Effector memory CD4-positive, alpha-beta T cell (primary cell): ENCODE measurements at places on chromosomes 4 and X.

GRCh38 chr4:109495514-109495913 is 61.9 kb downstream of the SEC24B start:
- no peak overlapping the region for H3K4me3 ChIP-seq
- no peaks in the 10 kb centered on the region for H3K4me1 ChIP-seq
- DNase-seq = no peak

DNA sequence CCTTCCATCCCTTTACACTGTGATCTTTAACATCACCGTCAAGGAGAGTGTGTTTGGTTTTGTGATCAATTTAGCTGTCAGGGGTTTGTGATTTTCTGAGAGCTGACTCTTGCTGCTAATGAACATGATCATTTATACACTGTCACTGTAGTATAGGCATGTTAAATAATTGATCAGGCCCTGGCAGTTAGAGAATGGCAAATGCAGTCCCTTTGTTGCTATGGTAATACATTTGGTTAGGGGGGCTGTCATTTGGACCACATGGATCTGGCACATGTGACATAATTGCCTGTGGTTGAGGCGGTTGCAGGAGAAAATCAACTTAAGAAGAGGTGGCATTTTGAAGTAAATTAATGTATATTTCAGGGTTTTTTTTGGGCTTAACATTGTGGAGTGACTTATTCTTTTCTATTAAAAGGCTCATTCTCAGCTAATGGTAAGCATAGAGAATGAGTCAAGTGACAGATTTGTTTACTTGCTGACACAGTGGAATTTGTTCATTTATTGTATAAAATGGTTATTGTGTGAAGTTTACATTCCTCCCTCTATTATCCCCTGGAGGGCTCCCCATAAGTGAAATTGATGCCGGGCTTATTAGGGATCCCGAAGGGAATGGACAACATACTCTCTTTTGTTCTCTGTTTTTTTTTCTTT is 114.0 kb downstream of the FHIP1A start:
- H3K27me3 ChIP-seq = no peaks in the 10 kb centered on the region
- no peak overlapping the region for H3K4me3 ChIP-seq
- H3K4me1 ChIP-seq = no peaks in the 10 kb centered on the region
- DNase-seq = no peak
- H3K27ac ChIP-seq = no peak overlapping the region

GRCh38 chrX:120262859-120263708 is 12.5 kb downstream of the ZBTB33 start:
- no peak for DNase-seq
- H3K27ac ChIP-seq = no peak overlapping the region
- H3K36me3 ChIP-seq = no peaks in the 10 kb centered on the region
- H3K27me3 ChIP-seq = no peaks in the 10 kb centered on the region
- no peak overlapping the region for H3K4me3 ChIP-seq

DNA sequence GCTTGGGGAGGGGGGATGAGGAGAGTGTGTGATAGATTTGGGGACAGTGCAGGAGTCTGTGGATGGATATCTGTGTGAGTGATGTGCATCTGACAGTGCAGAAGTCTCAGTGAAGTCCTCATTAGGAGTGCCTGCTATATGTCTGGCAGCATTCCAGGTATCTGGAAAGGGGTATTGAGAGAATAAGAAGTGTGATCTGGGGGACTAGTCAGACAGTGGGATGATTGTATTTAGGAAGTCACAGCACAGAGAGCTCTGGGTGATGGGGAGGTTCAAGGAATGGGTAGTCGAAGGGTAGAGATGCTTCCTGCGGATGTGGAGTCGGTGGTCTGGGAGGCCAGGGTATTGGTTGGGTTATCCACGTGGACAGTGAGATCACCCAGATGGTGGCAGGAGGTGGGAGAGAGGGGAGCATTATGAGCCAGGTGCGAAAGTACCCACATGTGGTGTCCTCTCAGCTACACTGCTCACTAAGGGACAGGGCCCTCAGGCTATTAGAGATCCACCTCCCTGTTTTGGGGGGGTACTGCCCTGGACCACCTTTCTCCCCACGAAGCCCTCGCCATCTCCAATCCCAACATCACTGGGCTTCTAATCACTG is 9.8 kb downstream of the MAGED2 start:
- no peak for DNase-seq
- no peak overlapping the region for H3K4me3 ChIP-seq
- no peak overlapping the region for H3K27ac ChIP-seq
- H3K4me1 ChIP-seq = no peaks in the 10 kb centered on the region
- H3K27me3 ChIP-seq = no peaks in the 10 kb centered on the region

- no peaks in the 10 kb centered on the region for H3K27me3 ChIP-seq
- H3K27ac ChIP-seq = no peak overlapping the region
- DNase-seq = no peak
- no peak overlapping the region for H3K4me3 ChIP-seq
- H3K36me3 ChIP-seq = no peaks in the 10 kb centered on the region
- no peaks in the 10 kb centered on the region for H3K4me1 ChIP-seq
Observed at GRCh38 chr4:125572601-125573000, 257.8 kb downstream of the FAT4 start.

GRCh38 chr4:180840142-180840541 is 1403.1 kb upstream of the TENM3 start:
- H3K36me3 ChIP-seq = no peaks in the 10 kb centered on the region
- no peak overlapping the region for H3K4me3 ChIP-seq
- H3K4me1 ChIP-seq = no peaks in the 10 kb centered on the region
- no peak for DNase-seq
- H3K27ac ChIP-seq = no peak overlapping the region

DNA sequence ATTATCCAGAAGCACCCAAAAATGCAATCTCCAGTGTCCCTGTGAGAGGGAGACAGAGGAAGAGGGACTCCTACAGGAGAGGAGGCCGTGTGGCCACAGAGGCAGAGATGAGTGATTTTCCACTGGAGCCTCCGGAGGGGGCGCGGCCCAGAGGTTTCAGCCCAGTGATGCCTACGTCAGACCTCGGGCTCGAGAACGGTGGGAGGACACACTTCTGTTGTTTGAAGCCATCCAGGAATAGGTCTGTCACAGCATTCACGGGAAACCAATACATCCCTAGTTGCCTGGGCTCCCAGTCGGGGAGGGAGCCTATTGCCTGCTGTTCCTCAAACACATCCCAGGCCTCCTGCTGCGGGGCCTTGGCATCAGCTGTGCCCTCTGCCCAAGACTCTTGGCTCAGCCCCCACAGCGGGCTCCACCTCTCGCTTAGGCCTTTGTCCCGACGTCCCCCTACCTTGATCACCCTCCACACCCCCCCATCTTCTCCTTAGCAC is 39.2 kb upstream of the HMX1 start:
- no peak for DNase-seq
- H3K4me3 ChIP-seq = no peak overlapping the region
- H3K36me3 ChIP-seq = no peaks in the 10 kb centered on the region

DNA sequence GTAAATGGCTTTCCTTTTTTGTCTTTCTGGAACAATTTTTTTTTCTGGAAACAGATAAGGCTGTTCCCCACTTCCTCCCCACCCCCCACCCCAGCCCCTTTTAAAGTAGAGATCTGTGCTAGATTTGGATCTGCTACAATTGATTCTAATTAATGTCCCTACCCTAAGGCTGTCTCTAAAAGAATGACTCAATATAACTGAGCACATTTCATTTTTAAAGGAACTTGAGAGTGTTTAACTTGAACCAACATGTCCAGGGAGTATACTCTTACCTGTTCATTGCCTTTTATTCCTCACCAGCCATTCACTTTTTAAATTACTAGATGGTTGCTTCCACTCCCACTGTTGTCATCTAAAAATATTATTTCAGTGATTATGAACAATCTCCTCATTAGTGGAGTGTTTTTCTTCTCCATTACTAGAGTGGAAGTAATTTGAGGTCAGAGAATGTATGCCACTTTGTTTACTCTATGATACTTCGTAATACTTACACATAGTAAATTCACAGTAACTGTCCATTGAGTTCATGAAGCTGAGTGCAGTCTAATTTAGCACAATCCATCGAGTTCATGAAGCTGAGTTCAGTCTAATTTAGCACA is 14.1 kb upstream of the CNOT6L start:
- no peaks in the 10 kb centered on the region for H3K36me3 ChIP-seq
- no peak overlapping the region for H3K4me3 ChIP-seq
- DNase-seq = no peak
- H3K27me3 ChIP-seq = no peaks in the 10 kb centered on the region
- no peak overlapping the region for H3K27ac ChIP-seq
- peaks cover 4% of the 10 kb centered on the region for H3K4me1 ChIP-seq

DNA sequence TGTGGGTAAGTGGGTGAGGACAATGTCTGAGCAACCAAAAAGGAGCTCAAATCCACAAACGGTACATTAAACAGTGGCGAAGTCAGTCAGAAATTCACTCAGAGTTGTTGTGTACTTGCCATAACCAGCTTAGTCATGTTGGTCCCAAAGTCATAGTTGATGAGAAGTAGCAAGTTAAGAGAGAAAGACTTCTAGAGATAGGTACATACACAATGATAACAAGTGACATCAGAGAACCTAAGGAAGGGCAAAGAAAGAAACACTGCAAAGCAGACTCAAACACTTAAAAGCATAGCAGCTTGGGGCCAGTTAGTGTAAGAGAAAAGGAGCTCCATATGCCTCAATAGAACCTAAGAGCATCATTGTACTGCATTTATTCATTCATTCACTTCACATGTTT is 30.2 kb downstream of the DYNLT3 start:
- no peak overlapping the region for H3K4me3 ChIP-seq
- no peaks in the 10 kb centered on the region for H3K36me3 ChIP-seq
- H3K27me3 ChIP-seq = no peaks in the 10 kb centered on the region
- no peak overlapping the region for H3K27ac ChIP-seq
- DNase-seq = no peak
- H3K4me1 ChIP-seq = no peaks in the 10 kb centered on the region

- DNase-seq = no peak
- no peaks in the 10 kb centered on the region for H3K36me3 ChIP-seq
- H3K4me1 ChIP-seq = no peaks in the 10 kb centered on the region
- no peak overlapping the region for H3K27ac ChIP-seq
Observed at GRCh38 chrX:108464604-108465003, 25.0 kb downstream of the COL4A5 start.

DNA sequence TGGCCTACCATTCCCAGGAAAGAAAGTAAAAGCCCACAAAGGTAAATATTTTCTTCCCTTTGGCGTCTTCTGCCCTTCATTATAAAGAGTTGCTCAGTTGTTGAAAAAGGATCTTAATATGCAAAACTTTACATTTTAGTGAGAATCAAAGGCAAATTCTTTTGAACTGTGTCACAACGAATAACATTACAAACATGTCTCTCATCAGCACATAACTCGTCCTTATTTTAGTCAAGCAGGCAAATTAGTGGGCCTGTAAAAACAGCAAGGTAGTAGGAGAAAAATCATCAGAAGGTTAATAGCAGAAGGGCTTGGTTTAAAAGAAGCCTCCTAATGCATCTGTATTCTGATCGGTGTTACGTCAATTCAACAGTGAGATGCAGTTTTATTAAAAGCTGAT is 647.3 kb upstream of the DIPK2B start:
- H3K36me3 ChIP-seq = no peaks in the 10 kb centered on the region
- H3K4me1 ChIP-seq = peaks cover 3% of the 10 kb centered on the region
- no peak overlapping the region for H3K27ac ChIP-seq
- no peak for DNase-seq
- H3K27me3 ChIP-seq = no peaks in the 10 kb centered on the region

GRCh38 chrX:106791495-106791894 is 11.0 kb upstream of the TBC1D8B start:
- no peaks in the 10 kb centered on the region for H3K27me3 ChIP-seq
- H3K4me1 ChIP-seq = no peaks in the 10 kb centered on the region
- no peak for DNase-seq
- H3K36me3 ChIP-seq = no peaks in the 10 kb centered on the region
- H3K27ac ChIP-seq = no peak overlapping the region
- H3K4me3 ChIP-seq = no peak overlapping the region

DNA sequence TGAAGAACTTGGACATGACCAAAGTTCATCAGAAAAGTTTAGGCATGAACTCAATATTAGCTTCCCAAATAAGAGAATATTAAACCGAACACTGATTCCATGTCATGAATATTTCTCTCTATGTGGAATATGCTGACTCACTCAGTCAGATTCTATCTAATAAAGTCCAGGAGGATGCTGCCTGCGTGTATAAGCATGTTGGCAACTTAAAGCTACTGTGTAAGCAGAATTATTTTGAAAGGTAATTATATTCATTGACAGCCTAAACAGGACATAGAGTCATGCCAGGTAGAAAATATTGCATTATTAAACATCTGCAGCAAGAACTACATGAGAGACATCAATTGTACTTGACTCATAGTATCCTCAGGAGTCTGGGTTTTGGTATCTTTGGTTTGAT is 367.9 kb upstream of the SPOCK3 start:
- no peaks in the 10 kb centered on the region for H3K36me3 ChIP-seq
- DNase-seq = no peak
- H3K4me1 ChIP-seq = no peaks in the 10 kb centered on the region
- H3K27me3 ChIP-seq = no peaks in the 10 kb centered on the region
- H3K4me3 ChIP-seq = no peak overlapping the region
- no peak overlapping the region for H3K27ac ChIP-seq

DNA sequence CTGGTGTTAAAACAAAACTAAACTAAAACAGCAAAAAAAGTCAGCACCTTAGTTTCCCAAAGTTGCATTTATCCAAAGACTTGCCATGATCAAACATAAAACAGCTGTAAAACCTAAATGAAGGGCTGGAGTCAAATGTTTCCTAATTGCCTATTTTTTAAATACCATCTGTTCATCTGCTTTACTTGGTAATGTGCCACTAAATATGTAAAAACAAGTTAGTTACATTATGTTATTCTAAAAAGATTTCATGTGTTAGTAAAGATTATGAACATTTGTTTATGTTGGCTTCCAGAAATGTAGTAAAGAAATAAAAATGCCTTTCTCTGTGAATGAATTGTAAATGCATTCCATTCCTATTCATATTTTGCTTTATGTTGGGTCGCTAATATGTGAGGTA is 977.8 kb downstream of the FSTL5 start:
- no peak overlapping the region for H3K27ac ChIP-seq
- no peaks in the 10 kb centered on the region for H3K27me3 ChIP-seq
- no peaks in the 10 kb centered on the region for H3K36me3 ChIP-seq
- H3K4me1 ChIP-seq = no peaks in the 10 kb centered on the region

- no peaks in the 10 kb centered on the region for H3K27me3 ChIP-seq
- H3K27ac ChIP-seq = no peak overlapping the region
- no peak for DNase-seq
- H3K4me3 ChIP-seq = no peak overlapping the region
Observed at GRCh38 chr4:27916452-27917184, 1056.0 kb downstream of the STIM2 start.

- H3K4me1 ChIP-seq = no peaks in the 10 kb centered on the region
- no peaks in the 10 kb centered on the region for H3K27me3 ChIP-seq
- H3K4me3 ChIP-seq = no peak overlapping the region
- no peaks in the 10 kb centered on the region for H3K36me3 ChIP-seq
- H3K27ac ChIP-seq = no peak overlapping the region
- no peak for DNase-seq
Observed at GRCh38 chrX:140132937-140133336, 167.6 kb upstream of the CXorf66 start.

DNA sequence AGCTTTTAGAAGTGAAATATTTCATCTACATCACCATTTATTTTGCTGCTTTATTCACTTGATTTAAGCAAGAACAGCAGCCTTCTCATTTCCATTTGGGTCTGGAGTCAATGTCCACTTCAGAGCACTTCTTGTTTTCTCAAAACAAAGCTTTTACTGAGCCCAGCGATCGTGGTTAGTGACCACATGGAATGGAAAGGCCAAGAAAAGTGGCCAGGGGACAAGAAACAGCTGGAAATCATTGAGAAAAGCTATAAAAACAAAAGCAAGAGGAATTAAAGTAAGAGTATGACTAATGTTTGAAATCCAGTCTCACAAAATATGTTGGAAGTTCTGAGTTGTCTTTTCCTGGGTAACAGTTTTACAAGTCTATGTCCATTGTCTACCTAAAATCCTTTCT is 328.4 kb upstream of the INTU start:
- H3K36me3 ChIP-seq = no peaks in the 10 kb centered on the region
- no peaks in the 10 kb centered on the region for H3K27me3 ChIP-seq
- no peaks in the 10 kb centered on the region for H3K4me1 ChIP-seq
- no peak overlapping the region for H3K4me3 ChIP-seq
- no peak overlapping the region for H3K27ac ChIP-seq
- no peak for DNase-seq
